Body of pancreas (tissue), 4 donors: ENCODE measurements at places on chromosomes 16 and 17. TPM values are rescaled to one million over a fixed set of nuclear protein-coding genes. Genes with fewer than 3 reads are reported as not detected.

GRCh38 chr17:62627219-62627903 is at the start of gene MRC2:
Gene MRC2, plus strand, starts transcription at chr17:62627670. Its CDS starts 133 bp downstream, at chr17:62627803.
- peaks cover 21% of the 10 kb centered on the region for H3K4me1 ChIP-seq
- DNase-seq = peak; percentile 24
- peak within 1 kb of the TSS; percentile 45 for H3K27ac ChIP-seq
- no peaks in the 10 kb centered on the region for H3K27me3 ChIP-seq
- H3K4me3 ChIP-seq = no peak within 1 kb of the TSS

- H3K36me3 ChIP-seq = no peaks in the 10 kb centered on the region
- H3K27ac ChIP-seq = no peak overlapping the region
- H3K4me1 ChIP-seq = no peaks in the 10 kb centered on the region
- H3K27me3 ChIP-seq = no peaks in the 10 kb centered on the region
- no peak overlapping the region for H3K4me3 ChIP-seq
Measured at GRCh38 chr16:53968454-53968853, 264.5 kb downstream of the FTO start.

GRCh38 chr17:59829217-59830006 is 63.3 kb downstream of the TUBD1 start:
- no peaks in the 10 kb centered on the region for H3K27me3 ChIP-seq
- no peak overlapping the region for H3K4me3 ChIP-seq
- H3K27ac ChIP-seq = peak overlapping the region; percentile 85
- no peaks in the 10 kb centered on the region for H3K36me3 ChIP-seq

DNA sequence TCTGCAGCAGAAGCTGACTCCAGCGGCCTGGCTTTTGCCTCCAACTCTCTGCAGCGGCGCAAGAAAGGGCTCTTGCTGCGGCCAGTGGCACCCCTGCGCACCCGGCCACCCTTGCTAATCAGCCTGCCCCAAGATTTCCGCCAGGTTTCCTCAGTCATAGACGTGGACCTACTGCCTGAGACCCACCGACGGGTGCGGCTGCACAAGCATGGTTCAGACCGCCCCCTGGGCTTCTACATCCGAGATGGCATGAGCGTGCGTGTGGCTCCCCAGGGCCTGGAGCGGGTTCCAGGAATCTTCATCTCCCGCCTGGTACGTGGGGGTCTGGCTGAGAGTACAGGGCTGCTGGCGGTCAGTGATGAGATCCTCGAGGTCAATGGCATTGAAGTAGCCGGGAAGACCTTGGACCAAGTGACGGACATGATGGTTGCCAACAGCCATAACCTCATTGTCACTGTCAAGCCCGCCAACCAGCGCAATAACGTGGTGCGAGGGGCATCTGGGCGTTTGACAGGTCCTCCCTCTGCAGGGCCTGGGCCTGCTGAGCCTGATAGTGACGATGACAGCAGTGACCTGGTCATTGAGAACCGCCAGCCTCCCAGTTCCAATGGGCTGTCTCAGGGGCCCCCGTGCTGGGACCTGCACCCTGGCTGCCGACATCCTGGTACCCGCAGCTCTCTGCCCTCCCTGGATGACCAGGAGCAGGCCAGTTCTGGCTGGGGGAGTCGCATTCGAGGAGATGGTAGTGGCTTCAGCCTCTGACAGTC is 1.3 kb downstream of the PARD6A start:
- no peaks in the 10 kb centered on the region for H3K36me3 ChIP-seq
- H3K27ac ChIP-seq = peak overlapping the region; percentile 96
- DNase-seq = no peak
- H3K27me3 ChIP-seq = no peaks in the 10 kb centered on the region
- peaks cover 69% of the 10 kb centered on the region for H3K4me1 ChIP-seq

Gene TAF1C
- total RNA-seq = 80.8 TPM

- H3K36me3 ChIP-seq = peaks cover 9% of the 10 kb centered on the region
- DNase-seq = no peak
- H3K27ac ChIP-seq = no peak overlapping the region
- peaks cover 18% of the 10 kb centered on the region for H3K4me1 ChIP-seq
Measured at GRCh38 chr17:13014801-13015200, 3.0 kb downstream of the ELAC2 start.

Gene ZG16
- total RNA-seq = 0.26 TPM

Gene C16orf74
- total RNA-seq = 1.0 TPM

DNA sequence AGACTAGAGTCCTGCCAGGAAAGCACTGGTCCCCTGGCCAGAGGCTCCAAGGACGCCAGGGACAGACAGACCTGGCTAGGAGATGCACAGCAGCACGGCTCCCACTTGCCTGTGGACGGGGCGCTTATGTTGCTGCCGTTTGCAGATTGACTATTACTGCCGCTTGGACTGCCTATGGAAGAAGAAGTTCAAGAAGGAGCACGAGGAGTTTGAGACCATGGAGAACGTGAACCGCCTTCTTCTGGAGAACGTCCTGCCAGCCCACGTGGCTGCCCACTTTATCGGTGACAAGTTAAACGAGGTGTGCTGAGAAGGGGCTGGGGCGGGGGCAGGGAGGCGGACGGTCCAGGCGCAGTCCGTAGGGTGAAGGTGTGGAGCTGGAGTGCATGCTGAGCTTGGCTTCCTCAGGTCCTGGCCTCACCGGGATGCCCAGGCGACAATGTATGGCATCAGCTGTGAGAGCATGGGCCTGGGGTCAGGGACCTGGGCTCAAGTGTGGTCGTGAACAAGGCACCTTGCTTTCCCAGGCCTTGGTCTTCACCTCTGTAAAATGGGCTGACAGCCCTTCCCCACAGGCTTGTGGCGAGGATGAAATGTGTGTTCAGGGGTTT is 45.6 kb downstream of the ADCY7 start:
- no peak for DNase-seq
- H3K36me3 ChIP-seq = no peaks in the 10 kb centered on the region
- no peak overlapping the region for H3K27ac ChIP-seq
- H3K27me3 ChIP-seq = no peaks in the 10 kb centered on the region
- no peaks in the 10 kb centered on the region for H3K4me1 ChIP-seq
- H3K4me3 ChIP-seq = no peak overlapping the region

DNA sequence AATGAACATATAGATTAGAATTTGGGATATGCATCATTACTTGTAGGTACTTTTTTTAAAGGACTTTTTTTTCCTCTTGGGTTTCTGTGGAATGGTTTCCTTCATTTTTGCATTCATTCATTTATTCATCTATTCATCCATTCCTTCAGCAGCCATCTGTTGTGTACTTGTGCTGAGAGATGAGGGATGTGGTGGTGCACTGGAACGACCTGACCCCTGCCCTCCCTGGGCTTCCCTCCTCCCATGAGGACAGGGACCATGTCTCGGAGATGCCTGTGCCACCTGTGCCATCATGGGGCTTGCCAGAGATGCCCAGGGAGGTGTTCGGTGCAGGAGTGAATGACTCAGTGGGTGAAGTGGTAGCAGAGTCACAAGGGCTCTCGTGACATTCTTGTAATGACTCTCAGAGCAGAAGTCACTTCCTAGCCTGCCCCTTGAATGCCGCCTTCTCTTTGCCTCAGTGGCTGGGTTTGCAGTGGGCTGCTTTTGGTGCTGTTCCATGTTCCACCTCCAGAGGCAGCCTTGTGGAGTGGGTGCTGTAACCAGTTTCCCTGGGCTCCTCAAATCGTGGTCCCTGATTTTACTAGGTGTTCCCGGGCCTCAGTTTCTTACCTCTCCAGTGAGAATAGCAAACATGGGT is 43.9 kb downstream of the CLEC16A start:
- H3K4me3 ChIP-seq = no peak overlapping the region
- H3K4me1 ChIP-seq = no peaks in the 10 kb centered on the region
- H3K27ac ChIP-seq = no peak overlapping the region
- no peak for DNase-seq

DNA sequence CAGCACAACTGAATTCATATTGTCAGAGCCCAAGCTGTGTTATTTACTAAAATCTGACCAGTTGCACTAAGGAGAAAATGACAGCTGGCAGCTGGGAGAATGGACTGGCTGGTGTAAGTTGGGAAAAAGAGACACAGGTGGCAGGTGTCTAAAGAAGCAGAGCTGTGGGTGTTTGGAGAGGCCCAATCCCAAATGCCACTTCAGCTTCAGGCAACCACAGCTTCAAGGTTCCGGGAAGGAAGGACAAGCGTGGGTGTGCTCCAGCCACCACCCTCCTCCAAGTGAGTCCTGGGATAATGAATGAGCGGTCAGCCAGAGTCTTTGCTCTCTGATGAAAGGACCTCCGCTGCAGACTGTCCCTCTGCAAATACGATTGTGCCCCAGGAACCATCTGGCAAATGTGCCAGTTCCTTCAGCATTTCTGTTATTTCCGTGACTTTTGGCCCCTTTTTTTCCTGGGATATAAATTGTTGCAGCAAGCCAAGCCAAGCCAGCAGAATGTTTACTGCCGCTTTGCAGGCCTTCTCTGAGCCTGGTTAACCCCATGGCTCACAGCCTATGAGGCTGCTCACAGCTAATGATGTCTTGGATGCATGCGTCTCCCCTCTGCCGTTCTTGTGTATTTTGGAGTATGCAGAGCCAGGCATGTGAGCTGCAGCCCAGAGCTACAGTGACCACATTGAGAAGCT is 9.5 kb upstream of the RHBDL3 start:
- H3K4me1 ChIP-seq = peaks cover 10% of the 10 kb centered on the region
- DNase-seq = no peak
- no peak overlapping the region for H3K27ac ChIP-seq
- no peaks in the 10 kb centered on the region for H3K36me3 ChIP-seq

Gene CSHL1
- not detected for total RNA-seq

Gene MEFV
- total RNA-seq = 0.99 TPM

DNA sequence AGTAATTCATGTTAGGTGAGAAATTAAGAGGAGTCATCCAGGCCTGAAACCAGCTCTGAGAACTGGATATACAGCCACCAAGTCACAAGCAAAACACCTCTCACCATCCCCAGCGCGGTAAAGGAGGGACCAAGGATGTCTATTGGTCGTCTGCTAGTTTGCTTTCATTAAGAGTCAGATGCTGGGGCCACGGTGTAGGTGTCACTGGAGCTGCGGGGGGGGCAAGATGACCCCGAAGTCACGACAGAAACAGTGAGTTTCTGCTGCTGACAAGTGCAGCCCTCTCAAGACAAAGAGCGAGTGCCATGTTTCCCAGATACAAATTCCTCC is 790 bp downstream of the NCBP3 start:
- no peak for DNase-seq
- H3K27ac ChIP-seq = peak overlapping the region; percentile 84
- H3K4me1 ChIP-seq = peaks cover 27% of the 10 kb centered on the region
- peaks cover 2% of the 10 kb centered on the region for H3K36me3 ChIP-seq

Gene TBKBP1
- total RNA-seq = 13.2 TPM

- H3K36me3 ChIP-seq = no peaks in the 10 kb centered on the region
- H3K4me1 ChIP-seq = peaks cover 44% of the 10 kb centered on the region
- H3K27ac ChIP-seq = peak overlapping the region; percentile 37
- peak; percentile 76 for DNase-seq
- H3K27me3 ChIP-seq = no peaks in the 10 kb centered on the region
Measured at GRCh38 chr17:58415371-58416055, 1.8 kb downstream of the RNF43 start.

Gene FOXF1
- total RNA-seq = 7.3 TPM

GRCh38 chr16:51151435-51151960 is 428 bp upstream of the SALL1 start:
- H3K4me3 ChIP-seq = no peak overlapping the region
- peak; percentile 21 for DNase-seq
- H3K27ac ChIP-seq = peak overlapping the region; percentile 18
- H3K27me3 ChIP-seq = peaks cover 4% of the 10 kb centered on the region

Gene TBC1D28
- not detected for total RNA-seq

DNA sequence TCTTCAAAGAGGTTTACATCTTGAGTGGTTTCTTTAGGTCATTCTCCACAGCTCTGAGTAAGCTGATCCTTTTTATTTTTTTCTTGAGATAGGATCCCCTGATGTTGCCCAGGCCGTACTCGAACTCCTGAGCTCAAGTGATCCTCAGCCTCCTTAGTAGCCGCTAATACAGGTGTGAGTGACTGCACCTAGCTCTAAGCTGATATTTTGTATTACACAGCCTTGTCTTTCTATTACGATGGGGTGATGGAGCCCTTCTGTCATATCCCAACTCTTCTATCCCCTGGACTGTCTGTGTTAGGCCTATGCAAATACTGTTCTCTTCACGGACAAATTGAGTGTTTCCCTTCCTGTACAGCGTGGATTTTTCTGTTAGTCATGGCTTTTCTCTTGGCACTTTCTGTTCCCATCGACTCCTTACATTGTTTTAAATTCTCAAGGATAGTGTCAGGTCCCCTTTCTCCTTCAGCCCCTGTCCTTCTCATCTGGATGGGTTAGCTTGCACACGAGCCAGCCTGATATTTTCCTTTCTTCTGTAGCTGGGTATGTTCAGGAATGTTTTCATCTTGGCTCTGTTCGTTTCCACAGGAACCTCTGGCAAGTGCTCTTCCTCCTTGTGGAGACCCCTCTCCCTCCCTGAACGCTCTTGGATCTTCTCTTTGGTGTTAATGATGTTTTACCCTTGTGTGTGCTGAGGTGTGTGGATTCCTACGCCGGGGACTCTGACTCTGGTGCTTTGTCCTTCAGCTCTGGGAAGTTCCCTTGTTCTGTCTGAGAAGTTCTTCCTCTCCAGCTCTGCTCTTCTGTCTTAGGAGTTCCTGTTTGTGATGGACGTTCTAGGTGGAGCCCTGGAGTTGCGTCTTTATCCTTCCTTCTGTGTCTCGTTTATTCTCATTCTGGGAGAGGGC is 2.3 kb downstream of the BANP start:
- no peaks in the 10 kb centered on the region for H3K36me3 ChIP-seq
- H3K27ac ChIP-seq = peak overlapping the region; percentile 94
- no peak for DNase-seq
- H3K27me3 ChIP-seq = no peaks in the 10 kb centered on the region
- peaks cover 36% of the 10 kb centered on the region for H3K4me1 ChIP-seq
- no peak overlapping the region for H3K4me3 ChIP-seq

DNA sequence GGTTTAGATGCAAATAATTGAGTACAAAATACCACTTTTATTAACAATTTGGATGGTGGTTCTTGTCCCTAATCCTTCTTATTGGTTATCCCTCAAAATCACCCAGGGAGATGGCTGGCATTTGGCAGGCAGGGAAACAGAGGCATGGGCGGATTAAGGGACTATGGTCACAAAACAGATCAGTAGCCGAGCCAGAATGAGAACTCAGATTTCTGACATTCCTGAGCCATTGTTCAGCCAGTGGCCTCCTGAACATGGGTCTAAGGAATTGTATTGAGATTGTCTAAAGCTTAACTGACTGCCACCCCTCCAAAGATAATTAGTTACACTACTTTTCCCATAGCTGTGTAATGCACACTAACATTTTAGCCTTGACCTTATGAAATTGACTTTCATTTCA is 88.4 kb downstream of the CHD9NB start:
- H3K27ac ChIP-seq = no peak overlapping the region
- H3K36me3 ChIP-seq = no peaks in the 10 kb centered on the region
- no peaks in the 10 kb centered on the region for H3K27me3 ChIP-seq
- DNase-seq = no peak

Gene PLD2
- total RNA-seq = 25.7 TPM

GRCh38 chr16:474420-475122 is 49.1 kb downstream of the RAB11FIP3 start:
- DNase-seq = peak; percentile 19
- H3K27ac ChIP-seq = no peak overlapping the region
- H3K4me3 ChIP-seq = no peak overlapping the region
- peaks cover 15% of the 10 kb centered on the region for H3K4me1 ChIP-seq

Gene TMEM186
- total RNA-seq = 3.6 TPM
